ENCODE measurements at places on chromosomes 2 and 18.

DNA sequence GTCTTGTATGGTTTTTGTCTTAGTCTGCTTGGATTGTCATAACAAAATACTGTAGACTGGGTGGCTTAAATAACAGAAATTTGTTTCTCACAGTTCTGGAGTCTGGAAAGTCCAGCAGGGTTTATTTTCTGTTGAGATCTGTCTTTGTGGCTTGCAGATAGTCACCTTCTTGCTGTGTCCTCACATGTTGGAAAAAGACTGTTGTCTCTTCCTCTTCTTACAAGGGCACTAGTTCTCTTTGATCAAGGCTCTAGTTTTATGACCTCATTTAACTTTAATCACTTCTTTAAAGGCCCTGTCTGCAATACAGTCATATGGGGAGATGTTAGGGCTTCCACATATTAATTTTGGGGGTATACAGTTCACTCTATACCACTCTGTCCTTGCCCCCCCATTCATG lies 56.5 kb downstream of the NBEAL1 start:
- DNase-seq: no peak

- no peak for DNase-seq
These were observed 112.1 kb downstream of the DTNB start for GRCh38 chr2:25561136-25561850.

DNA sequence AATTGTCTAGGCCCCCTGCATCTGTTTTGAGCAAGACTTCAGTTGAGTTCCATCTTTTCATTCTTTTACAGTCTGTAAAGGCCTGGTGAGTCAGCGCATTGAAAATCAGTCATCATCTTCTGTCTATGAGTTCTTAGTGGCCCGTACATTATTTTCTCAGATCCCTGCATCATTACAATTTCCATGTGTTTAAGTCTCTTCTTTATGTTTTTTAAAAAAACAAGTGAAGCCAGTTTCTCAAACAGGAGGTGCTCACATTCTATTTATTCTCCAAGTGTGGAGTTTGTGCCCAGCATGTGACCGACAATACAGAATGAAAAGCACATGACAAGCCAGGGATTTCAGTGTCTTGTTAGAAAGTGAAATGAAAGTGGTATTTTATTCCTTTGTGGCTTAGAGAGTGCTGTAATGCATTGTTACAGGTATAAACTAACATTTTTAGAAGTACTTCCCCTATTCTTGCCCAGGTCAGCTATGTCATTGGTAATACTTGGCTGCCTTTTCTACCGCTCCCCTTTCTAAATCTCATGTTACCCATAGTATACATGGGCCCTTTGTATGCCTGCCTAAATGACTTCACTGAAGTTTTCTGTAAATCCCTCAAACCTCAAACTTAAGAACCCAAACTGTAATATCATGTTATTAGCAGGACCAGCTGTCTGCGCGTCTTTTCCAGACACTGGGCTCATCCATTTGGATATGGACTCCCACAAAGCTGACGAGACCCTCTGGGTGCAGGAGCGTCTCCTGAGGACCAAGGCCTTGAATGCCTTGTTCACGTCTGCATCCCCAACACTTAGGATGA lies 67.6 kb downstream of the FEZ2 start:
- DNase-seq: no peak

- DNase-seq: no peak
These were observed 560.2 kb upstream of the LRATD1 start for GRCh38 chr2:14072338-14072737.

DNA sequence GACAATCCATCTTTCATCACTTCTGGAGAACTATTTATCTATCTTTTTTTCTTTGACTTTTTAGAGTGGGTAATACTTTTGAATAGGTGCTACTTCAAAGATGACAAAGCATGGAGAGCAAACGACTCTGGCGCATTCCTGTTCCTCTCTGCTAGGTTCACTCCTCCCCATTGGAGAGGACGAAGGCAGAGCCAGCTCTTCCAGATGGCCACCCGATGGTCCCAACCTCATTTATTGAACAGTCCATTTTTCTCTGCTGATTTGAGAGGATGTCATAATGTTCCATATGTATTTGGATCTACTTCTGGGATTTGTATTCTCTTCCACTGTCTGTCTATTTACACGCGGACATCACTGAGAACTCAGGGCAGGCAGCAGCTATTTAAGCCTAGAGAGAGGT lies 284.3 kb upstream of the CXCR4 start:
- no peak for DNase-seq

DNA sequence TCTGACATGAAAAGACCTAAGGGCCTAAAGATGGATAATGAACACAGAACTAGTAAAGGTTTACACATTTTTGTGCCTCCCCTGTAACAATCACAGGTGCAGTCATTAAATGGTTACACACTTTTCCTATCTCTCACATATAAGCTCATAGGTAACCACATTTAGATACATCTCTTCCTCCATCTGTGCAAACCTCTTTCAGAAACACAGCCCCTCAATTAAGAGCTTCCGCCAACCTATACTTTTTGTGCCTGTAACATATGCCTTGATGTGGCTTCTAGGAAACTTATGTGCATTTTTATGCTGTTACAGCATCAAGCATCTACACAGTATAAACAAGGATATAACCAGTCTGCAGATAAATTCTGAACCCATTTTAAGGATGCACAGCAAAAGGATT lies 643.3 kb downstream of the BCL11A start:
- no peak for DNase-seq

DNA sequence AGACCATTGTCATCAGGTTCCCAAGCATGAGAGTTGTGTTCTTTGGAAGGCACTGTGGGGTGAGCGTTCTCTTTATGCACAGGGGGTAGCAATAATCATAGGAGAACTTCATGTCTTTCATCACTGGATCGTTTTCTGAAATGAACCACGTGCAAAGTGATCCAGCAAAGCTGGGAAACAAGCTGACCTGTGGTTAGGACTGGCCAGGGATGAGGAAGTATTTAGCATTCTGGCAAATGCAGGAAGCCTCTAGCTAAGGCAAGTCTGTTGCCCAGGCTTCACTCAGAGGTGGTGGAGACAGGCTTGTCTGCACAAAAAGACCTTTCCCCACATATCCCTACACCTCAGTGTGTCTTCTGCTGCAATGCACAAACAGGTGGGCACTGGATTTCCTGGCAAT lies 58.6 kb downstream of the MMADHC start:
- DNase-seq: no peak

GRCh38 chr2:181421131-181421458 lies 36.1 kb upstream of the ITGA4 start:
- no peak for DNase-seq

GRCh38 chr2:60079562-60079961 lies 473.9 kb downstream of the BCL11A start:
- DNase-seq: no peak

- no peak for DNase-seq
These were observed 76.8 kb downstream of the MAPRE2 start for GRCh38 chr18:35117951-35118411.

DNA sequence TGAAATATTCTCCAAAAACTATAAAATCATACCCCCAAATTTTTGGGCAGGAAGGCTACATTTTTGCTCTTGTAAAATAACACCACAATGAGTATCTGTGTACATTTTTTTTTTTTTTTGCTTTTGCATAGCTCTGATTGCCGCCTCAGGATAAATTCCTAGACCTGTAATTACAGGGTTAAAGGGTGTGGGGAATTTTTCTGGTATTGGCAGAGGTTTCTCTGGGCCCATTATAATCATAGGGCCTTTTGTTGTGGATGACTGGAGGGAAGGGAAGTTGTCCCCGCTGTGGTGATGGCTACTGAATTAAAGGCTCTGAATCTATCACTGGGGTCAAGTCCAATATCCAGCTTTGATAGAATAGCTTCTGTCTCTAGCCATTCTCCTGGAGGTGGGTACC lies 26.6 kb downstream of the CCDC195 start:
- no peak for DNase-seq

DNA sequence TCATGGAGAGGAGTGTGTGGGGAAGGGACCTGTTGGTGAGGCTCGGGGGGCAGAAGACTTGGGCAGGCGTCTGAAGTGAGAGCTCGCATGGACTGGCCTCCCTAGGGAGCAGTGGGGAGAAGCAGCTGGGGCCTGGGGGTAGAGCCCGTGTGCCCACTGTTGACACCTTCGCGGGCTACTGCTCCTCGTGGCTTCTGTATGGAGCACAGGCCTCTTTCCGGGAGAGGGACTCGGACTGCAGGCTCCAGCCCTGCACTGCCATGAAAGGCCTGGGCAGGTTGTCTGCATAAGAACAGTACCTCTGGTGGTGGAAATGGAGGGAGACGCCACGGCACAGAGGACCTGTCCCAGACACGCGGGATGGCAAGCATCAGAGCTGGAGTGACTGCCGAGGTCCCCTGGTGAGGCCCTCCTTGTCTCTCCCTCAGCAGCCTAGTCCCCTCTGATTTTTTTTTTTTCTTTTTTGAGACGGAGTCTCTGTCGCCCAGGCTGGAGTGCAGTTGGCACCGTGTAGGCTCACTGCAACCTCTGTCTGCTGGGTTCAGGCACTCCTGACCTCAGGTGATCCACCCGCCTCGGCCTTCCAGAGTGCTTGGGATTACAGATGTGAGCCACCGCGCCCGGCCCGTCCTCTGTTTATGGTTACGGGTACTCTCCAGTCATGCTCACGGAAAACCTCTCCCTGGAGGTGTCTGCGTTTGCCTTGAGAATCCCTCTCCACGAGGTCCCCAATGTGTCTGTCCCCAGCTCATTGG lies 44.7 kb upstream of the PTMA start:
- DNase-seq: no peak

DNA sequence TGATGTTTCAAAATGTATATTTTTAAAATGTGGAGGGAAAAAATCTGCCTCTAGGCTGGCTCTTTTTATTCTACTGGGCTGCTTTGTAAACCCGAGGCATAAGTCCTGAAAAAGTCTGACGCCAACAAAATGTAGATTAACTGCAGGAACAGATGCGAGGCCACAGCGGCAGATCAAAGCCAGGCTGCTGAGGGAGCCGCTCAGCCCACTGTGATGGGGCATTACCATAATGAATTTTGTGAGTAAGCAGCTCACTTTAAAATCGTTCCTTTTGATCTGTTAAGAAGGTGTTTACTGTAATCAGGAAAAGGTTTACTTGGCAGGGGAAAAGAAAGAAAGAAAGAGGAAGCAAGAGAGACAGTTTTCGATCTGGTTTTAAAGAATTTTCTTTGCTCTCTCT lies 269.0 kb downstream of the ICOS start:
- no peak for DNase-seq

GRCh38 chr18:55637204-55637603 lies 49.2 kb upstream of the TCF4 start:
- DNase-seq: no peak

DNA sequence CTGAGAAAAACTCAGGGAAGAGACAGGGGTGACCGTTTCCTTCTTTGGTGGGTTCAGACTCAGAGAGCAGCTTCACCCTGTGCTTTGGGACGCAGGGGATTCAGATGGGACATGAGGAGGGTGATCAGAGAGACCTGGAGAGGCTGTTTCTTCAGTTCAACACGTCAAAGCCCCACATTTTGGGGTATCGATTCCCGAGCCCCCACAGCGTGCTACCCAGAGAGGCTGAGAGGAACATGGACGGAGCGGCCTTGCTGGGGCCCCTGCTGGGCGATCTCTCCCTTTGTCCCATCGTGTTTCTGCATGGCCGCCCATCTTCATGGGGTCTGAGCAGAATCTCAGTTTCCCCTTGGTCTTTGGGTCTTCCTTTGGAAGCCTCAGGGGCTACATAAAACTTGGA lies 38.2 kb upstream of the PXDN start:
- no peak for DNase-seq

DNA sequence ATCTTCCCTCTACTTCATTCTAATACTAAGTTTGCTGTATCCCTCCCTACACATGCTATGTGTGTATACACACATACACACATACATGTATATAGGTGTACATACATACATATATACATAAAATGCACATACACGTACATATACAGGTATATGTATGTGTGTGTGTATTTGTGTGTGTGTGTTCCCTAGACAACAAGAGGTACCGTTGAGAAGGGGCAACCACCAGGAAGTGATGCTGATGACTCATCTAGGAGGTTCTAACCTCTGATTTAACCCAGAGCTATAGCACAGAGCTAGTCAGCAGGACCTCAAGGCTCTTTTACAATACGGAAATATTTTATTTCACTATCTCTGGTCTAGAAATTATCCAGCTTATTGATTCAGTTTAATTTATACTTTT lies 139.2 kb downstream of the LAMA3 start:
- peak; percentile 9 for DNase-seq

DNA sequence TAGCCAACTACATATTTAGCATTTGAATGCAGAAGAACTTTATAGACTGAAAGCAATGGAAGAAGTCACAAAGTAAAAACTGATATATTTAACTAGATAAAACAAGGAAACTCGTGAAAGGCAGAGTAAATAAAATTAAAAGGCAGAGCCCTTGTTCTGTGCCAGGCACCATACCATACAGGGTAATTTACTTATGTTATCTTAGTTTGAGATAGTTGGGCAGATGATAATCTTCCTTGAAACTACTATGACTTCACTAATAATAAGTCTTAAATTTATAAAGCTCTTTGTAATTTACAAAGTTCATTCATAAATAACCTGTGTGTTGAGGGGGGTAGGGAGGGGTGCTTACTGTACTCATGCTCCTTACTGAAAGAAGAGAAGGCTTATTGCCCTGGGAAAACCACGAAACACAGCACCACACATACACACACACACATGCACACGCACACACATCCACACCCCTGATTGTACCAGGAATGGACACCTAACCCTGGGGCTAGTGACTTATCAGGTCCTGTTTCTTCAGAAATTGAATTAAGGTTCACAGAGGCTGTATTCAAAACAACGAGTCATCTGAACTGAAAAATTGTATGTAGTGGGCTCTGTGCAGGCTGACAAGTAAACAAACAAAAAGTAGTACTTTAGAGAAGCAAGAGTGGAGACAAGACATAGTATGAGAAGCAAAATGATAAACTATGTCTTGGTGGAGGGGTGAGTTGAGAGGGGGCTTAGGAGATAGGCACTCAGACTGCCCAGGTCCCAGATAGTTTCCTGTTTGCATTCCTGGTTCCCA lies 38.1 kb downstream of the AGFG1 start:
- DNase-seq: peak; percentile 11

DNA sequence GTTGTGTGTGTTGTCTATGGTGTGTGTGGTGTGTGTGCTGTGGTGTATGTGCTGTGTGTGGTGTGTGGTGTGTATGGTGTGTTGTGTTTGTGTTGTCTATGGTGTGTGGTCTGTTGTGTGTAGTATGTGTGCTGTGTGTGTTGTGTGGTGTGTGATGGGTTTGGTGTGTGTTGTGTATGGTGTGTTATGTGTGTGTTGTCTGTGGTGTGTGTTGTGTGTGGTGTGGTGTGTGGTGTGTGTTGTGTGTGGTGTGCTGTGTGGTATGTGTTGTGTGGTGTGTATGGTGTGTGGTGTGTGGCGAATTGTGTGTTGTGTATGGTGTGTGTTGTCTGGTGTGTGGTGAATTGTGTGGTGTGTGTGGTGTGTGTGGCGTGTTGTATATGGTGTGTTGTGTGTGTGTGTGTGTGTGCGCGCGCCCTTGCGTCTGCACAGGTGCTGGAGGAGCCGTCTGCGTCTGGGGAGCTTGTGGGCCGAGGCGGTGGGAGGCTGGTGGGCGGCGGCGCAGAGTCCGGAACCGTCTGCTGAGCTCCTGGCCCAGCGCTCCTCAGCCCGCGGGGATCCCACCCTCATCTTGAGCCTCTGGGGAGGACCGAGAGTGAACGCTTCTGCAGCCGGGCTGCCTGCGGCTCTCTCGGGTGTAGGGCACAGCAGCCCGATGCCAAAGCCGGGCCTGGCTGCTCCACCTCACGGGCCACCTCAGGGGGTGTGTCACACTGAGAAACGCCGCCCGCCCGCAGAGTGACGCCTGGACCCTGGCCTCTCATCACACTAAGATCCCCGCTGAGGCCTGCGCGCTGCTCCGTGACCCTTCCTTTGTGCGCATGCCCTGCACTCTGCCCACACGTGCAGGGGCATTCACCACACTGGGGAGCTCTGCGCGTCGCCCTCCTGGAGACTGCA lies 8.8 kb upstream of the ADI1 start:
- no peak for DNase-seq

- peak; percentile 16 for DNase-seq
These were observed 178.9 kb upstream of the SERPINE2 start for GRCh38 chr2:224217962-224218347.
